Placental pericyte (primary cell): ENCODE measurements at places on chromosomes 7 and 10. TPM values are rescaled to one million over a fixed set of nuclear protein-coding genes. Genes with fewer than 3 reads are reported as not detected.

Gene EBF3
- total RNA-seq, result 0.14 TPM in 1 of 2 replicates, not detected in the other

Gene APBB1IP
- total RNA-seq, result 1.3 and 2.7 TPM in 2 replicates

Gene HKDC1
- total RNA-seq, result 0.14 and 2.6 TPM in 2 replicates

Gene ICA1
- 0.43 and 0.88 TPM in 2 replicates for total RNA-seq

Gene CYP2C19
- total RNA-seq, result not detected in 2 replicates

Gene GPNMB
- total RNA-seq, result 93.1 and 188 TPM in 2 replicates

Gene CALY
- not detected in 2 replicates for total RNA-seq

Gene OPN1SW
- not detected in 2 replicates for total RNA-seq

Gene TAS2R3
- total RNA-seq, result 0.72 and 2.0 TPM in 2 replicates
